ENCODE measurements at places on chromosomes 7 and 10. TPM values are rescaled to one million over a fixed set of nuclear protein-coding genes. Genes with fewer than 3 reads are reported as not detected.

The STEAP1B gene
- total RNA-seq = 112 TPM

The SOSTDC1 gene
- not detected for total RNA-seq

The GPNMB gene
- 0.72 TPM for total RNA-seq

The THSD7A gene
- total RNA-seq = 24.7 TPM

The GBX1 gene
- total RNA-seq = not detected
